ENCODE measurements at places on chromosomes 16 and 17.

DNA sequence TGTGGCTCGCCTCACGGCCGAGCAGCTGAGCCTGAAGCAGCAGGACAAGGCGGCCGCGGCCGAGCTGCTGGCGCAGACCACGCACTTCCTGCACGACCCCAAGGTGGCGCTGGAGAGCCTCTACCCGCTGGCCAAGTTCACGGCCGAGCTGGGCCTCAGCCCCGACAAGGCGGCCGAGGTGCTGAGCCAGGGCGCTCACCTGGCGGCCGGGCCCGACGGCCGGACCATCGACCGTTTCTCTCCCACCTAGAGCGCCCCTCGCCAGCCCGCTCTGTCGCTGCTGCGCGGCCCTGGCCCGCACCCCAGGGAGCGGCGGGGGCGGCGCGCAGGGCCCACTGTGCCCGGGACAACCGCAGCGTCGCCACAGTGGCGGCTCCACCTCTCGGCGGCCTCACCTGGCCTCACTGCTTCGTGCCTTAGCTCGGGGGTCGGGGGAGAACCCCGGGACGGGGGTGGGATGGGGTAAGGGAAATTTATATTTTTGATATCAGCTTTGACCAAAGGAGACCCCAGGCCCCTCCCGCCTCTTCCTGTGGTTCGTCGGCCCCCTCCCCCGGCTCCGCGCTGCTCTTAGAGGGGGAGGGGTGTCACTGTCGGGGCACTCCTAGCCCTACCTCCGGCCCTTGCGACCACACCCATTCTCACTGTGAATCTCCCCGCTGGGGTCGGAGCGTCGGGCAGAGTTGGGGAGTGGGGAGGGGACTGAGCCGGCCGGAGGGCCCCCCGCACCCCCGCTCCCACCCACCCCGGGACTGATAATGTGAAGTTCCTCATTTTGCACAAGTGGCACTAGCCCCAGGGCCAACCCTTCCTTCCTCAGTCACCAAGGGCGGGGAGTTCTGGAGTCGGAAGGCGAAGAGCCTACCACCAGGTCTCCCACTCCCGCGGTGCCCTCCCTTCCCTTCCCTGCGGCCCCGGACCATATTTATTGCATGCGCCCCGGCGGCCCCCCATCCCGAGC lies 4.0 kb downstream of the HIC1 start:
- DNase-seq: no peak

GRCh38 chr17:44910231-44911106 lies 4.8 kb downstream of the GFAP start:
- DNase-seq: no peak

- no peak for DNase-seq
Measured at GRCh38 chr17:77489239-77489892, 348.6 kb downstream of the SEC14L1 start.

GRCh38 chr16:66508914-66509496 lies 40.9 kb downstream of the TK2 start:
- DNase-seq: no peak

GRCh38 chr16:5205361-5206040 lies 107.9 kb upstream of the EEF2KMT start:
- no peak for DNase-seq

- DNase-seq: no peak
Measured at GRCh38 chr17:21542991-21543390, 149.3 kb upstream of the KCNJ18 start.

DNA sequence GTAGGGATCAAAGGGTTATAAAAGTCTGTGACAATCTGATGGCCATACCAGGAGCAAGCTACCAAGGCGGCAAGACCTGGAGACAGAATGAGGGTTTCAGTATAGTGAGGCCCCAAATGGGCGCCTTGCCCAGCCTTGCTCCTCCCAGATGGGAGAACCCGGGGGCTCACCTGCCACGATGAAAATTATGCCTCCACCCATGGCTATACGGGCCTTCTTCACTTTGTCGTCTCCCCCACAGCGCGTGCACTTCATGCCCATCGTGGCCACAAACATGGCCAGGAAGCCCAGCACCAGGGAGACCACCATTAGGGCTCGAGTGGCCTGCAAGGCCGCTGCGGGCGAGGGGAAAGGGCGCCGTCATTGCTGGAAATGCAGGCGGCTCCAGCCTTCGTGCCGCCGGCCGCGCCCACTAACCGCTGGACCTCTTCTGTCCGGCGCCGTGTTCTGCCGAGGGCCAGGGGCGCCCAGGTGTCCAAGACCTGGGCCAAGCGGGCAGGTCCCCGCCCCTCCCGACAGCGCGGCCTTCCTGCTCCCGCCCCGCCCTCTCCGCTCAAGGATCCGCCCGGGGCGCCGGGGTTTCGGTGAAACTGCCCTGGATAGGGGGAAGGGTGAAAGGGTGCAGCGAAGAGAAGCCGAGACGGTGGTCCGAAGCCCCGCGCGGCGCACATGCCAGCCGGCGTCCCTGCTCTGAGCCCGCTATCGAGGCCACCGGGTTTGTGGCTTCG lies 1.5 kb downstream of the CLDN7 start:
- DNase-seq: peak; percentile 70

GRCh38 chr16:83701494-83701893 lies 106.3 kb upstream of the HSBP1 start:
- peak; percentile 41 for DNase-seq

DNA sequence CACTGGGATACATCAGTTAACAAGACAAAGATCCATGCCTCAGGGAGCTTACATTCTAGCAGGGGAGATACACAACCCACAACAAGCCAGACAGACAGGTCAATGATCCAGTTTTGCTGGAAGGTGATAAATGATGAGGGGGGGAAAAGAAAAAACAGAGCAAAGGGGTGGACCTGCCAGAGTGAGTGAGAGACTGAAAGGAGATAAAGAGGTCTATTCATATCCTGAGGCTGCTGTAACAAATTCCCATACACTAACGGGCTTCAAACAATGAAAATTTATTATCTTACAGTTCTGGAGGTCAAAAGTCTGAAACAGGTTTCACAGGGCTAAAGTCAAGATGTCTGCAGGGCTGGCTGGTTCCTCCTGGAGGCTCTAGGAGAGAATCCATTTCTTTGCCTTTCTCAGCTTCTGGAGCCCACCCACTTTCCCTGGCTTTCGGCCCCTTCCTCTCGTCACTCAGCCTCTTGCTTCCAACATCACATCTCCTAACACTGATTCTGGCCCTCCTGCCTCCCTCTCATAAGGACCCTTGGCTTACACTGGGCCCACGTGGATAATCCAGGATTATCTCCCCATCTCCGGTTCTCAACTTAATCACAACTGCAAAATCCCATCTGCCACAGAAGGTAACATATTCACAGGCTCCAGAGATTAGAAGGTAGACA lies 81.5 kb downstream of the GAS7 start:
- DNase-seq: no peak

DNA sequence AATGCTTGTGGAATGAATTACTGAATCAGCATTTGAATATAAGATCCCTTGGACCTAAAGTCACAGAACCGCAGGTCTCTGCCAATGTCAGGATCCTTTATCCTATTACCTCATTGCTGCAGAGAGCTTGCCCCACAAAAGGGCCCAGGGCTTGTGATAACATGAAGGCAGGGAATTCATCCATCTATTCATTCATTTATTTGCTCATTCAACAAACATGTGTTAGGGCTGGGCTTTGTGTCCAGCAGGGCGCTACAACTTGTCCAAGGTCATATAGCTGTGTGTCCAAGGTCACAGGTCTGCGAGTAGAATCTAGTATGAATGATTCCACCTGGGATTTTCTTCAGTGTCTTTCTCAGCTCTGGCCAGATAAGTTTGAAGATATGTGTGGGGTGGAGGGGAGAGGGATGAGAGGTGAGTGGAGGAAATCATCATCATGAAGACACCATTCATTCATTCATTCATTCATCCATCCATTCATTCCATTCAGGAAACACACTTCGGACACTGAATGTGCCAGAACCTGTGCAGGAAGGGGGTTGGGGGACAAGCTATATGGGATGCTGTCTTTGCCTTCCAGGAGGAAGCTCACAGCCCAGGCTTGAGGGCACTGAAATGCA lies 1.3 kb upstream of the UNC45B start:
- no peak for DNase-seq

DNA sequence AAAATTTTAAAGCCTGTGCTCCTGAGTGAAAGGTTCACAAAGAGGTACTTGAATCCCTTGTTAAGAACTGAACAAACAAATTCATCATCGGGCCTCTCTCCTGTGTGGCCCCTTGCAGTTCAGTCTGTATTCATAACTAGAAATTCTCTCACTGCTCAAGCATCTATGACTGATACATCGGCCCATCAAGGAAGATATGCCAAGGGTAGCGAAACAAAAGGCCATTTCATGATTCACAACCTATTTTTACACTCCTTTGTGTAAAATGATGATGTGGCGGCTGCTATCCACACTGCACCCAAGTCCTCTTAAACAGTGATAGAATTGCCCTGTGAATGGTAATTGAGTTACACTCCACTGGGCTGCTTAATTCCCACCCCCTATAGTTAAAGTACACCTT lies 204.6 kb downstream of the STX8 start:
- DNase-seq: peak; percentile 76

GRCh38 chr16:83762992-83763358 lies 44.8 kb upstream of the HSBP1 start:
- DNase-seq: no peak

GRCh38 chr17:9230346-9230745 lies 209.0 kb downstream of the NTN1 start:
- DNase-seq: no peak

DNA sequence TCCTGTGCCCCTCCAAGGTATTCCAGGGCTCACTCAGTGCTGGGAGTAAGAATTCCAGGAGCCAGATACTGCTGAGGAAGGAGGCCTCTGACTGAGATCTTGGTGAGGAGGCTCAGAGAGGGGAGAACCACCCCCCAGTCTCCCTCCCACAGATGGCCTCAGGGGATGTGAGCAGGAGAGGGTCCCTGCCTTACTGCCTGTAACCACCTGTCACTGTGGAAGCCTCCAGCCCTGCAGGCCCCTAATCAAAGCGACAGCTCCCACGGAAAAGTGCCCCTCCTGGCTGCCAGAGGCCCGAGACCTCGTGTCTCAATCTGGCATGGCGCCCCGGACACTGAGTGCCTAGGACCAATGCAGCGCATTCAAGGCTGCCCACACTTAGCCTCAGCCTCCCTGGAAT lies 7.7 kb upstream of the C17orf113 start:
- no peak for DNase-seq

GRCh38 chr16:1331712-1332617 lies 1.5 kb upstream of the BAIAP3 start:
- peak; percentile 55 for DNase-seq

DNA sequence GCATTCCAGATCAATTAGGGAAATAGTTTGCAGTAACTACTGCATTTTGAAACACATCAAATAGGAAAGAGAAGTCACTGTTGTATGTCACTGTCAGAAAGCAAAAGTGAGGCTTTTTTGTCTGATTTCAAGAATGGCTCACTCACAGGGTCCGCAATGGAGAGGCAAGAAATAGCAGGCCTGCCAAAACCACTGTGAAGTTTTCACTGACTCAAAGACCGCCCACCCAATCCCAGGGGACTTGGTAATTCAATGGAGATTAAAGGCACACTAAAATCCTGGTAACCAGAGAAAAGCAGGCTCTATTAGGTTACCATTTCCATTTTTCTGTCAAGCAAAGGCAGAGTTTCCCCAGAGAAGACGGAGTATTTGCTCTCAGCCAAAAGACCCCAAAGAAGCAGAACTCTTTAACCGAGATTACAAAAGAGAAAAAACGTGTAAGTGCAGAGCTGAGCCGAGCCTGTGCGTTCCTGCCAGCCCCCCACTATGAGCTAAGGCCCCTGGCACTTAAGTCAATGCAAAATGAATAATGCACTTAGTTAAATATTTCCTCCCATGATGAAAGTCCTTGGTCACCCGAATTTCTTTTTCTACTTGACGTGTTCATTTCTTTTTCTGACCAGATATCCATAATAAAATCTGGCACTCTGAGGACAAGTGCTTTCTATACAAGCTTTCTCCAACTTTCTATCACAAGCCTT lies 57.0 kb downstream of the FOXL1 start:
- no peak for DNase-seq

DNA sequence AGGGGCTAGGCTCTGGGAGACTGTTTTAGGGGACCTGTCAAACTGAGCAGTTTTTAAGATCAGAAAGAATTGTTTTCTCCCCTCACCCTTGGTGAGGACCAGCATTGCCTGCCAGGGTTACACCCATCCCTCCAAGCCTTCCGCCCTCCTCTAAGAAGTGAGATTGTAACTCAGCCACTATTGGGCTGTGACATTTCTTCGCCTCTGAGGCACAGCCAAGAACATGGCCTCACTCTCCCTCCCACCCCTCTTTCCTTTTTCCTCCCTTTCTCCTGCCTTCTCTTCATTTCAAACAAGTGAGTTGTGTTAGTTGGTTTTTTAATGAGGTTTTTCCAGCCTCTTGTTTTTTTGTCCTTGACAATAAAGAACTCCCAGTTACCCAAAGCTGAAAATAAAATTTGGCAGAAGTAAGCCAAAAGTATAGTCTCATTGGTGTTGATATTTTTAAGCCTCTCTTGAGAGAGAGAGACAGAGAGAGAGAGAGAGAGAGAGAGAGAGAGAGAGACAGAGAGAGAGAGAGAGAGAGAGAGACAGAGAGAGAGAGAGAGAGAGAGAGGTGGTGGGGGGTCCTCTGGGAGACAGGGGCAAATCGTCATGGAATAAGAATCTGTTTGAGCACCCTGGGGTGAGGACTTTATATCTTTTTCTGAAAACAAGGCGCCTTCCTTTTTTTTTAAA lies 77.2 kb upstream of the TBX2 start:
- no peak for DNase-seq

DNA sequence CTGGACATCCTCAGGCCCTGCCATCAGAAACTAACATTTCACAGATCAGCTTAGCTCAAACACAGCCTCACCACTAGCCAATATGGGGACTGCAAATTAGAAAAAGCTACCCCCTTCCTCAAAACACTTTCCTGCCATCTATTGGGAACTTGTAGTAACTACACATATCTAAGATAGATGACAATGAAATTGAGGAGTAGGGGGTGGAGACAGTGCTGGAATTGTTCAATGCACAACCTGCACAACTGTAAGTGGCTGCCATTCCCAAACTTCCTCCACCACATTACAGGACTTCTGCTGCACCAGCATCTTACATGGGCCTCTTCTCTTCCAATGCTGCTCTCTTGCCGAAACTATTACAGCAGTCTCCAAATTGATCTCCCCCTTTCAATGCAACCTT lies 21.9 kb downstream of the AIPL1 start:
- DNase-seq: peak; percentile 73

DNA sequence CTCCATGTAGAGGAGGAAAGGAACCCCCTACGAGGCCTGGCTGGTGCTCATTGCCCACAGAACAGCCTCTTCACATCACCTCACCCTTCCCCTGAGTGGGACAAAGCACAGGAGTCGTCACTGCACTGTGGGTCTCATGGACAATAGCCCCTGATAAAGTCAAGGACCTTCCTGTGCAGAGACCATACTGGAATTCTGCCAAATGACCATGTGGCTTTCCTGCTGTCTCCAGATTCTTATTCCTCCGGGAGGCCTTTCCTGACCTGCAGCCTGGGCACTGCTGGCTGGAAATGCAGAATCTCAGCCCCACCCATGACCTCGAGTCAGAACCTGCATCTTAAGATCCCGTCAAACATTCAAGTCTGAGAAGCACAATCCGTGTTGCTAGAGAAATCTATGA lies 60.5 kb upstream of the ERN1 start:
- no peak for DNase-seq

- peak; percentile 65 for DNase-seq
Measured at GRCh38 chr17:40303009-40303657, 5.8 kb upstream of the RARA start.

- no peak for DNase-seq
Measured at GRCh38 chr16:48008011-48008525, 147.7 kb downstream of the ABCC12 start.
